ENCODE measurements at places on chromosomes 1 and 21. TPM values are rescaled to one million over a fixed set of nuclear protein-coding genes. Genes with fewer than 3 reads are reported as not detected.

The TMEM200B gene
- total RNA-seq = 1.4 TPM

The NBPF14 gene
- total RNA-seq = 24.5 TPM

The LYPD8 gene
- not detected for total RNA-seq

The PSRC1 gene
- 10.9 TPM for total RNA-seq

The OR2M3 gene
- not detected for total RNA-seq

The SPRR2E gene
- total RNA-seq = 1,779 TPM

The LCE7A gene
- total RNA-seq = not detected

The TAS1R1 gene
- not detected for total RNA-seq

The VSIG8 gene
- 1.2 TPM for total RNA-seq

The ACBD3 gene
- total RNA-seq = 33.9 TPM

The C1orf94 gene
- total RNA-seq = not detected

The GBP5 gene
- 1.2 TPM for total RNA-seq

The OPRD1 gene
- total RNA-seq = not detected

Data from esophagus mucosa (tissue), 1 donor.